Retina (tissue), 1 donor: ENCODE measurements at places on chromosomes 5 and 9.

DNA sequence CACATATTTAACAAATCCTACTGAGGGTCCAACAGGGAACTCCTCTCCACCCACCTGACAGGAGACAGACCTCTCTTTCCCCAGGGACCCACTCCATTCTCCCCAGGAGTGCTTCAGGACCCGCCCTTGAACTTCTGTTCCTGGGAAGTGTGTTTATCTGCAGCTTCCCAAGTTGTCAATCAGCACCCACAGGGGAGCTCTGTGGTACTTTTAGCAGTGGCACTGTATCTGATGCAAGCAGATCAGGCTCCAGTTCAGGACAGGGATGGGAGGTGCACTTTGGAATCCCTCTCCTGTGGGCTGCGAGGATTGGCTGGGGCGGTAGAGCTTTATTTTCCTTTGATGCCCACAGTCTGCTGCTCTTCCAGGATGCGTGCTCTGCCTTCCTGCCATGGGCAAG, 8.7 kb downstream of the GALNT10 start:
- DNase-seq = no peak

- DNase-seq = no peak
Observed at GRCh38 chr5:1760656-1761452, 38.8 kb downstream of the MRPL36 start.

DNA sequence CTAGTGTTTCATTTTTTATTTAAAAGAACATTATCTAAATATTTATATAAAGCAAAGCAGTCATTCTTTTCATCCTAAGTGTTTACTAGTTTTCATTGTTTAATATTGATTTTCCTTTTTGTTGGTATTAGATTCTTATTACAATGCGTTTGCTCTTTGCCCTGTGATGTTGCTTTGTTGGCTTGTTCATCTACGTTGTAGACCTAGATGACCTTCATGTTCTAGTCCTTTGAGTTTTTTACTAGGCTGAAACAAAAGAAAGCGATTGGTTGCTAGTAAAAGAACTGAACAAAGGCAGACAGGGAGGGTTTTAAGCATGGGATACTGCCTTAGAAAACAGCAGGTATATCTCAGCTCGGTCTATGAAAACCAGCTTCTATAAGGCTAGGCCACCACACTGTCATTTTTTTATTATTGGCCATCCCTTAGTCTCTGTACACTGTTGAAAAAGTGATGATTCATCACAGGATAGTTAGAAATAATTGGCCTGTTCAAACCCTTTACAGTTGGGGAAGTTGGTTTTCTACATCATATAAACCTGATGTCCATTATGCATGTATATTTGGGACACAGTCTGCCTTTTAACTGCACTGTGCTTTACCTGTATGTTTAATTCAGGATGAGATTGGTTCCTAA, 119.0 kb downstream of the ZCCHC7 start:
- no peak for DNase-seq

DNA sequence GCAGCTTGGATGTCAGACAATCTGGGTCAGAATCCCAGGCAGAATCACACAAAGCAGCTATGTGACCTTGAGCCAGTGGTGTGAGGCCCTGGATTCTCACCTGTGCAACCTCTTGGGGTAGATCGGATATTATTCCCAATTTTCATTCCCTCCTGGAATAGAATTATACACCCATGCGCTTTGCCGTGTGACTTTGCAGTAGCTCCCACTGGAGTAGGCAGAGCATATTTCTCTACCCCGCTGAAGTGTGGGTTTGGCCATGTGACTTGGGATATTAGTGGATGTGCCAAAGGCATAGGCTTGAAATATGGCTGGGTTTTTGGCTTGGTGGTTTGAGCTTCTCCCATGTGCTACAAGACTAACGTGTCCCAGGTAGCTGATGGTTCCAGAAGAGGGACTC, 35.5 kb upstream of the IER5L start:
- no peak for DNase-seq

- DNase-seq = no peak
Observed at GRCh38 chr5:36881807-36882206, 5.2 kb downstream of the NIPBL start.

- DNase-seq = no peak
Observed at GRCh38 chr5:37184748-37185364, 64.3 kb downstream of the CPLANE1 start.

DNA sequence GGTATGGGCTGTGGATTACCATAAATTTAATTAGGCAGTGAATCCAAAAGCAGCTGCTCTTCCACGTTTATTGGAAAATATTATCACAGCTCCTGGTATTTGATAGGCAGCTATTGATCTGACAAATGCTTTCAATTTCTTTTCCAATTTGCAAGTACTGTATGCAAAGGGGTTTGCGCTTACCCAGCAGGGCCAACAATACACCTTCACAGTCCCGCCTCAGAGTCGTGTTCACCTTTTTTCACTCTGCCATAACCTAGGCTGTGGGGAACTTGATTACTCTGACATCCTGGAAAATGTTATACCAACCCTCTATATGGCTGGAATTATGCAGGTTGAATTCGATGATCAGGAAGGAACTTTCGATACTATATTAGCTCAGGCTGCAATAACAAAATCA, 32.3 kb upstream of the TENT4A start:
- DNase-seq = no peak
